GM12864 (cell line): ENCODE measurements at places on chromosomes 6 and 20.

GRCh38 chr6:163943607-163944385 lies 529.3 kb downstream of the QKI start:
- DNase-seq = no peak

- no peak for DNase-seq
Measured at GRCh38 chr20:24208652-24209051, 220.1 kb upstream of the GGTLC1 start.

GRCh38 chr20:1959156-1959555 lies 34.7 kb downstream of the PDYN start:
- no peak for DNase-seq

GRCh38 chr6:41255110-41255509 lies 27.0 kb downstream of the TREML4 start:
- no peak for DNase-seq
